ENCODE measurements at places on chromosomes 4 and X.

DNA sequence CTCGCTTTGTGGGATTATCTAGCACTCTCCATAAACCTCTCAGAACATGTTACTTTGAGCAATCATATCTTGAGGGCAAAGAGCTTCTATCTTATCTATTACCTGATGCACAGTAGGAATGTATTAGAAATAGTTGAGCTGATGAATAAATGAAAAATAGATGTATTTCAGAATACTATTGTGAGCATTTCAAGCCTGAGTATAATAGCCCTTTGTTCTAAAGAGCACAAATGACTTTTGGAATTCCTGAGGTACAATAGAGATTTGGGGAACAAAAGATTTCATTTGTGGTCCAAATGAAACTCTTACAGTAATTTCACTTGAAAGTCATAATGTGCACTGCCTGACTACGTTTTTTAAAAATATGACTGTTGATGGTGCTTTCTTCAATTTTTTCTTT, 159.5 kb downstream of the UGT8 start:
- DNase-seq = no peak

- no peak for DNase-seq
Observed at GRCh38 chr4:48752726-48753125, 27.4 kb downstream of the FRYL start.

GRCh38 chr4:19368800-19369199, 882.9 kb upstream of the SLIT2 start:
- DNase-seq = no peak

DNA sequence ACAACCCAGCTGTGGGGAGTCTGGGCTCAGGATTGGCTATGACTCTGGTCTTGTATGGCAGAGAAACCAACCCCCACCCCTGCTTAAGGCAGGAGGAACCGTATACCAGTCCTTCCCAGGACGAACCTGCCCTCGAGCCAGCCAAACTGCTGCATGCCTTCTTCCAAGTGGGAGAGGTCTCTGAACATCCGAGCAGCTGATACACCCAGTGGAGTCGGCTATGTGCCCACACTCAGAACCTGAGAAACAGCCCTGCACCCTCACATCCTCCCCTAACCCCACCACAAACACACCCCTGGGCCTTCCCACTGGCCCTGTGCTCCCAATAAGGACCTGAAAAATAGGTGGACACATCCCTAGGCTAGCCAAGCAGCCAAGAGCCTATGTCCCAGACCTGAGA, 21.8 kb downstream of the C4orf33 start:
- DNase-seq = no peak

GRCh38 chrX:147498796-147499195, 412.9 kb upstream of the FMR1 start:
- no peak for DNase-seq

DNA sequence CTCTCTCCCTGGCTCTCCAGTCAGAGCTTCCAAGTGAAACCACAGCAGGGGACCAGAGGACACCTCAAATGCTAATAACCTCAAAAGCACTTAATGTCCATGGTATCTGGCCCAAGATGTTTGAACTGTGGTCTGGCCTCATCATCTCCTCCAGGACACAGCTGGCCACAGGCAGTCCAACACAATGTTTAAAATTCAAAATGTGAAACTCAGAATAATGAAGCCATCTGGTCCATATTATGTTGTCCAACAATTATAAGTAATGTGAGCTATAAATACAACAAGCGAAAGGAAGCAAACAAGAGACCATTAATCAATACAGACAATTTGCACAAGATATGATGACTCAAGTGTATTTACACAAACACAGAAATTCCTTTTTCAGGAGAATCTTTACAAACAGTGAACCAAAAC, 90.7 kb upstream of the S100G start:
- no peak for DNase-seq

All from activated CD4-positive, alpha-beta T cell treated with anti-CD3 and anti-CD28 coated beads for 48 hours (primary cell).